ENCODE measurements at places on chromosomes 2 and 18. TPM values are rescaled to one million over a fixed set of nuclear protein-coding genes. Genes with fewer than 3 reads are reported as not detected.

DNA sequence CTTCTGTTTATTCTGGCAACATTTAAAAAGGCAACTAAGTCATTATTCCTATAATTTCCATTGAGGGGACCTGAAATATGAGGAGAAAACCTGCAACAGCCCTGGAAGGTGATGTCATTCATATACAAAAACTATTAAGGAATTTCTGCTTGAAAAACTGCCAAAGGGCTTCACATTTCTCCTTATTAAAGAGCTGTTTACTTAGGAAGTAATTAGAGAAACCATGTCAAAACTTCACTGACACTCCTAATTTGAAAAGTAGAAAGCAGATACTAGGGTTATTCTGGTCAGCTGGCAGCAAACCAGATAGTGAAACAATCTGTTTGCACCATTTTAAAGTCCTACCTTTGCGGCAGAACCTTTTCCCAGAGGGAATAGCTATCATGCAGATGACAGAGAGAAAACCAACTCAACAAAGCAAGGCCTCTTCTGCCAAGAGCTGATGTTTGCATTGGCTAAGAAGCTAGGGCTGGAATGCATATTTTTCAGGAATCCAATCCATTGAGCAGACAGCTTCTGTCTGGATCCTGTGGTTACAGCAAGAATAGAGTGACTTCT is 592.2 kb upstream of the SYT4 start:
- DNase-seq, result no peak

SFTPB gene
- not detected for total RNA-seq

- DNase-seq, result no peak
These were observed 121.6 kb downstream of the SP3 start for GRCh38 chr2:173843526-173843925.

DNA sequence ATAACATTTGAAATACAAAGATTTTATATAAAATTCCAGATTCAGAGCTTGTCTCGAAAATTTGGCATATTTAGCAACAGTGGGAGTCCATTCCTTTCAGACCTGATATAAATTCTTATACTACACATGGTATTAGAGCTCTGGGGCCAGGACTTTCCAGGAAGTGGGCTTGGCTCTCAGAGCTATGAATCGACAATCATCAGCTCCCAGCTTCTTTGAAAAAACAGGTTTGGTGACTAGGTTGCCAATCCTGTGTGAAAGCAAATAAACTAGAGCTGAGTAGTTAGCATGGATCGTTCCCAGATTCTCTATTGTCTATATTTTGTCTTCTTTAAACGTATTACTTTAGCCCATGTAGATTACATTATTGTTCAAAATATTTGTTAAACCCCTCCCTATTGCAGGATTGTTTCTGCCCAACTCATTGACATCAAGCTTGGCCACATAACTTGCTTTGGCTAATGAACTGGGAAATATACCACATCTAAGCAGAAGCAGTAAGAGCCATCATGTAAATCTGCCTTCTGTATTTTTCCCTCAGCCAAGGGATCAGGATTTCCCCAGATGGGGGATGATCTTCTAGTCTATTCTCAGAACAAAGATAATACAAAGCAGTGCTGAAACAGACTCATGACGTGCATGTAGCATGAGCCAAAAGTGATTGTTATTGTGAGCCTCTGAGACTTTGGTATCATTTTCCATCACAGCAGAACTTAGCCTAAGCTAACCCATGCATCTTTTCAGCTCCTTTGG is 105.4 kb downstream of the KCNH7 start:
- no peak for DNase-seq

- DNase-seq, result no peak
These were observed 51.9 kb downstream of the SLC4A1AP start for GRCh38 chr2:27715318-27716210.

DNA sequence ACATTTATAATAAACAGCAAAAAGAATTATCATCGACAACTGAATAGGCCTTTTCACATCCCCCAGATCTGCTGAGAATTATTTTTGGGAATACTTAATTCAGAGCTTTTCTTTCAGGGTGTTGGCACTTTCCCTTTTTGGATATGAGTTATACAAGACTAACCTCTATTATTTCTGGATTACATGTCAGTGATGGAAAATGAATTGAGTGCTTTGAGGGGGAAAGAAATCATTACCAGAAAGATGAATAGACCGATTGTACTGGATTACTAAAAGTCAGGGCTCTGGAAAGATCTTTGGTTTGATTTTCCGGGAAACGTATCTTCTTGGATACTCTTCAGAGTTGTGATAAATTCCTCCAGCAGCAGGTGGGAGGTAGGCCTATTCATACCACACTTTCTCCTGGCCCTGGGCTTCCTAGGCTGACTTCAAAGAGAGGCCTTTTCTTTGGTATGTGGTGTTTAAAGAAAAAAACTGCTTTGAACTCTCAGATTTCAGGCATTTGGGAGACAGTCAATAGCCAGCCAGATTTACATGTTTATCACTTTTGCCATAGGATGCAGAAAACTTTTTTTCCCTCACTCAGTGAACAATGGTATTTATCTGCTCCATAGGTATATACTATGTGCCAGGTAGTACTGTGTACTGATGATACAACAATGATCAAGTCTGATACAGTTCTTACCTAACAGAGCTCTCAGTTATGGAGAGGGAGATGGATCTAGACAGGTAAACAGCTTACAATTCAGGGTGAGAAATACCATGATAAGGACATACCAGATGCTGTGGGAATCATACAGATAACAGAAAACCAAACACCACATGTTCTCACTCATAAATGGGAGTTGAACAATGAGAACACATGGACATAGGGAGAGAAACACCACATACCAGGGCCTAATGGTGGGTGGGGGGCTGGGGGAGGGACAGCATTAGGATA is 63.3 kb upstream of the ACTR3 start:
- DNase-seq, result no peak

DNA sequence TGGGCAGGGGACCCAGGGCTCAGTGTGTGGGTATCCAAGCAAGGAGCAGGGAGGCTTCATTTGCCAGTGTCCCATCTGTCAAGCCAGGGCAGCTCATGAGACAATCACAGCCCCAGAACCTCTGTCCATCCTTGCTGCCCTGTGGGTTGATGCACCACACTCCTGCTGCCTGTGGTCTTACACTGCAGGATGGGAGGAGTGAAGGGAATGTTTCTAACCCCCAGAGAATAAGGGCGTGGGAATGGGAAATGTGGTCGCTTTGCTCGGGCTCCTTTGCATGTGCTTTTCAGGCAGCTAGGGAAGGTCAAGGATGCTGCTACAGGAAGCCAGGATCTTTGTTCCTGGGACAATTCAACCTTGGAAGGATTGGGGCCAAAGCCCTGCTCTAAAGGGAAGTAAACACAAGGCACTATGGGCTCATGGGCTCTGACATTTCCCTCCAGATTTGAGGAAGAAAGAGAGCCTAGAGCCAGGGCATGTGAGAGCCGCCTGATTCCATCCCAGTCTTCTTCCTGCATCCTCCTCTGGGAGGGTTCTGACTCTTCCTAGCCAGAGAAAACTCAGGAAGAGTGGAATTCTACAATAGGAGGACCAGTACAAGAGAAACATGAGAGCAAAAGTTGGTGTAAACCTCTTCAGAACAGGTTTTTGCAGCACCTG is 18.8 kb upstream of the MAP3K20 start:
- no peak for DNase-seq

- no peak for DNase-seq
These were observed 33.9 kb downstream of the ACKR3 start for GRCh38 chr2:236603361-236604015.

GRCh38 chr18:23257686-23258565 is 122.6 kb downstream of the CABLES1 start:
- DNase-seq, result no peak

DNA sequence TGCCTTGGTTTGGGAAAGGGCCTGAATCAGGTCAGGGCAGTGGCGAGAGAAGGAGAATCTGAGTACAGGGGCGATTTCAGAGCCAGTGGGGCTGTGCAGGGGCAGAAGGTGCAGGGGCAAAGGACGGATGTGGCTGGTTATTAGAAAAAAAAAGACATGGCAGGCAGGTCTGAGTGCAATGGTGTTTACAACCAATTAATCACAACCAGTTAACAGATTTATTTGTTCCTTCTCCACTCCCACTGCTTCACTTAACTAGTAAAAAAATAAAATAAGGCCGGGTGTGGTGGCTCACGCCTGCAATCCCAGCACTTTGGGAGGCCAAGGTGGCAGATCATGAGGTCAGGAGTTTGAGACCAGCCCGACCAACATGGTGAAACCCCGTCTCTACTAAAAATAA is 5.5 kb downstream of the TNFRSF11A start:
- no peak for DNase-seq

DNA sequence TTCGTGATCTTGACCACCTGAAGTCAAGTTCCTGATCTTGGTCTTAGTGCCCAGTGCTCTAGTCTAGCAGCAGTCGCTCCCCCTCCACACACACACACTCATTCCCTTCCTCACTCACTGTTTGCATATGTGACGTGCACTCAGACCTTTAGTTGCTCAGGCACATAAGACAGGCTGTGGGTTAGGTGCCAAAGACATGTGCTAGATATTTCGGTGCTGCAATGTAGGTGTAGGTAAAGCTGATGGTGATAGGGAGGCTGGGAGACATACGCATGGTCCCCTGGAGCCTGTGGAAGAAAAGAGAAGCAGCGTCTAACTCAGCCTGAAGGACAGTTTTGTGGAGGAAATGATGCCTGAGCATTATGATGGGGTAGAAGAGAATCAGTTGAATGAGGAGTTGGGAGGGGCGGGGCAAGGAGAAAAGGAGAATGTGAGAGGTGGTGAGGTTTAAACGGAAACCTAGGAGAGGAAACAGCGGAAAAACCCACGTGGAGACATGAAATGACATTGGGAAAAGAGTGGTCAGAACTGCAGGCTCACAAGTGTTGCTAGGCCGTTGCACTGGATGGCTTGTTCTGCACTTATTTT is 3.8 kb downstream of the TTC39C start:
- no peak for DNase-seq

- DNase-seq, result no peak
These were observed 5.1 kb upstream of the BOK start for GRCh38 chr2:241553512-241553830.

- no peak for DNase-seq
These were observed 32.0 kb downstream of the LGALSL start for GRCh38 chr2:64485961-64486360.

SKOR2 gene
- not detected for total RNA-seq

ABCG8 gene
- total RNA-seq, result not detected

SRD5A2 gene
- total RNA-seq, result 0.05 TPM

Data from NCI-H460 (cell line).